ENCODE measurements at places on chromosomes 12 and 14. TPM values are rescaled to one million over a fixed set of nuclear protein-coding genes. Genes with fewer than 3 reads are reported as not detected.

DNA sequence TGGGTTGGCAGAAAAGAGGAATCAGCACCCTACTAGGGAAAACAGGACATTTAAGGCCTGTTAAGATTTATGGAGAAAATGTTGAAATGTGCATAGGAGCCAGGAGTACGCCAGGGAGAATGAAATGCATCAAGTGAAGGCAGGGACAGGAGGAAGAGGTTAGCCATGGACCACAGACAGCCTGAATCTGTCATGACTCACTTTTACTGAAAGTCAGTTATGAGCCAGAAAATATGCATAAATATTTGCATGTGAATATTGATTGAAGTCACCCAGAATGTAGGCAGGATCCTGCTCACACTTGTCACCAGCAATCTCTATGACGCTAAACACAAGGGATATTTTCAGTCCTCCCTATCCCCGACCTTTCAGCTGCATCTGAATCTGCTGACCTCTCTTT lies 25.1 kb upstream of the CDK17 start:
- H3K4me1 ChIP-seq, result no peaks in the 10 kb centered on the region
- no peaks in the 10 kb centered on the region for H3K36me3 ChIP-seq
- H3K4me3 ChIP-seq, result no peak overlapping the region
- H3K27me3 ChIP-seq, result no peaks in the 10 kb centered on the region
- no peak for DNase-seq
- peak overlapping the region; percentile 46 for H3K27ac ChIP-seq

DNA sequence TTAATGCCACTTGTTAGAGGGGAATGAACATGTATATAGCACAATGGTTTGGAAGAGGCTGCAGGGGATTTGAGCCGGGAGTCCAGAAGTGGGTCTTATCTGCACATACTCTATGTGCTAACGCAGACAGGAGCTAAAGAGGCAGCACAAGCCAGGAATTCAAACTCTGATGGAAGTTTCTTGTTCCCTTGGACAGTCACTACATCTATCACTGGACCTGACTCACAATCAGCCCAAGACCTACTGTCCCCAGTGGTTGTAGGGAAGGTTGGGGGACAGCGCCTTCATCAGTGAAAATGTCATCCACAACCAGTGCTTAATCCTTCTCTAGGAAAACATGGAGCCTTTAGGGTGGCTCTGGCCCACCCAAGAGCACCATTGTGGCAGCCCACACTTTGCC lies 107.8 kb downstream of the GCH1 start:
- H3K4me1 ChIP-seq, result no peaks in the 10 kb centered on the region
- no peak overlapping the region for H3K4me3 ChIP-seq
- DNase-seq, result no peak
- H3K27me3 ChIP-seq, result no peaks in the 10 kb centered on the region
- no peak overlapping the region for H3K27ac ChIP-seq
- H3K36me3 ChIP-seq, result no peaks in the 10 kb centered on the region

DNA sequence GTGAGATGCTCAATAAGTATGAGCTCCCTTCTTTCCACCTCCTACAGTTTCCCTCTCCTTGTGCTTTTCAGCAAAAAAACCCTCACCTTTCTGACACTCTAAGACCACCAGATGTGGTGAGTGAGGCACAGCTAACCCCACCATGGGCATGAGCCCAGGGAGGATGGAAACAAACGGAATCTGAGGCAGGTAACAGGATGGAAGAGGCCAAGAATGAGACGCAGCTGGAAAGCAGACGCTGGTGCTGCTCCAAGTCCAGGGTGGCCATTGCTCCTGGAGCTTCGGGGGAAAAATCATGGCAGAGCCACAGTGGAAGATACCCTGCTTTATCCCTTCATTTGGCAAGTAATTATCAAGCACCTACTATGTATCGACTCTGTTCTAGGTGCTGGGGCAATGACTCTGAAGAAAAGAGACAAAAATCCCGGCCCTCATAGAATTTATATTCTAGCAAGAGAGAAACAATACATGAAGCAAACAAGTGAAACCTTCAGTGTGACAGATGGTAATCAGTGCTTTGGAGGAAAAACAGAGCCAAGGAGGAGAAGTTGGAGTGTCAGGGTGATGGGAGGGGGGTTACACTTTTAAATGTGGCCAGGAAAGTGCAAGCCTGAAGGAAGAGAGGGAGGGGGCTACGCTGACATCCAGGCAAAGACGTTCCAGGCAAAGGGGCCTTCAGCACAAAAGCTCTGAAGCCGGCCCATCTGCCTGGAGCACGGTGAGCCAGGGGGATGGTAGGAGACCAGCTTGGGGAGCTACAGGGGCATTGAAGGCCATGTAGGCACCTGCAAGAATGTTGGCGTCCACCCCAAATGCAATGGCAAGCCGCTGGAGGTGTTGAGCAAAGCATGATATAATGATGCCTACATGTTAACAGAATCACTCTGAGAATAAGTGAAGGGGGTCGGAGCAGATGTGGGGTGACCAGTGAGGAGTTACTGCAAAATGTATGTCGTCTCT lies 154.2 kb downstream of the DPF3 start:
- no peaks in the 10 kb centered on the region for H3K36me3 ChIP-seq
- DNase-seq, result no peak
- H3K4me1 ChIP-seq, result no peaks in the 10 kb centered on the region
- no peak overlapping the region for H3K4me3 ChIP-seq

- H3K36me3 ChIP-seq, result no peaks in the 10 kb centered on the region
- DNase-seq, result no peak
- no peak overlapping the region for H3K4me3 ChIP-seq
- no peak overlapping the region for H3K27ac ChIP-seq
- H3K4me1 ChIP-seq, result no peaks in the 10 kb centered on the region
Observed at GRCh38 chr12:105090361-105090760, 6.1 kb upstream of the ALDH1L2 start.

- no peaks in the 10 kb centered on the region for H3K4me1 ChIP-seq
- DNase-seq, result no peak
- H3K27ac ChIP-seq, result no peak overlapping the region
- H3K4me3 ChIP-seq, result no peak overlapping the region
Observed at GRCh38 chr12:66692986-66693385, 14.1 kb upstream of the GRIP1 start.

DNA sequence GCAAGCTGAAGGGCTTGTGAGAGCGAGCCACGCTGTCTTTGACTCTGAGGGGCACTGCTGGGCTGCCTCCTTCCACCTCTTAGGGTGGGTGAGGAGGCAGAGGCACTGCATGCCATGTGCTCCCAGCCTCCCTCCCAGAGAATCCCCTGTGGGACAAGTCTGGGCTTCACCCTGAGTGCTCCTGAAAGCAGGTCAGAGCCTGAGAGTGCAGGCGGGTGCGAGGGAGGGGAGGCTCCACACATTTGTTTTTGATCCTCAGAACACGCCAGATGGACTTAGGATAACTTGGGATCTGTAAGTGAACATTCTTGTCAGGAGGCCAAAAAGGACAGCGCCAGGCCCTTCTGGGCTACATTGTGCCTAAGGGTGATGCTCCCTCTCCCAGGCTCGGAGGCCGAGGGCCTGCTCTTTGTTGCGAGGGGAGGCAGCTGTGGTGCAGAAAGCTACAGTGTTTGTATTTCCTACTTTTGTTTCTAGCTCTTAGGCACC lies 155.4 kb downstream of the TMX1 start:
- peaks cover 15% of the 10 kb centered on the region for H3K4me1 ChIP-seq
- peak; percentile 25 for DNase-seq
- no peak overlapping the region for H3K4me3 ChIP-seq
- no peaks in the 10 kb centered on the region for H3K27me3 ChIP-seq
- H3K27ac ChIP-seq, result peak overlapping the region; percentile 72

DNA sequence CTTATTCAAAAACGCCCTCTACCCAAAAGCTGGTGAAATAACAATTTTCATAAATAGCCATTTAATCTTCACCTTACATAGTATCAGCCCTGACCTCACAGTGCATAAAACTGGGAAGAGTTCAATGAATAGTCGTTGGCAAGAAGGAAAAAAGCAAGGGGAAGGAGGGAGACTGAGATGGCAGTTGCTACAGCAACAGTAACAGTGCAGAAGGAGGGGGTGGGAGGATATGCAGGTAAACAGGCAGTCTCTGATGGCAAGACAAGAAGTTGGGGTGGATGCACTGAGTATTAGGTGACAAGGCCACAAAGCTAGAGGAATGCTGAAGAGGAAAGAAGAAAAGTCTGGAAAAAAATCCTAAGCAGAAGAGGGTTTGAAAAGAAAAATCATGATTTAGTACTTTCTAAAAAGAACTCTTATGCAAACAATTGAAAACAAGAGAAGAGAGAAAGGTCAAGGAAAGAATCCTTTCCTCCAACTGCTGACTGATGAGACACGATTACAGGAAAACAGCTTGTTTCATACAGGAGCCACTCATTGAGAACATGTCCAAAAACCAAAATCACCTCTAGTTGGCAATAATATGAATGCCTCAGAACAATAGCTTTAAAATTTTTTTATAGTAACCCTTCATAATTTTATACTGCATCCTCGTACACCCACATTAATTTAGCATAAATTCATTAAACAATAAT lies 56.0 kb downstream of the DCAF5 start:
- H3K27me3 ChIP-seq, result no peaks in the 10 kb centered on the region
- DNase-seq, result no peak
- H3K36me3 ChIP-seq, result no peaks in the 10 kb centered on the region
- peak overlapping the region; percentile 15 for H3K27ac ChIP-seq

RIN3 gene
- 17.9 TPM for total RNA-seq

ASB2 gene
- 35.8 TPM for total RNA-seq

NANOG gene
- not detected for total RNA-seq

Data from transverse colon (tissue), 4 donors.